CD4-positive, alpha-beta T cell treated with Interleukin-12 subunit alpha and Interleukin-12 subunit beta, for 1 hour (primary cell): ENCODE measurements at places on chromosomes 11 and 22.

DNA sequence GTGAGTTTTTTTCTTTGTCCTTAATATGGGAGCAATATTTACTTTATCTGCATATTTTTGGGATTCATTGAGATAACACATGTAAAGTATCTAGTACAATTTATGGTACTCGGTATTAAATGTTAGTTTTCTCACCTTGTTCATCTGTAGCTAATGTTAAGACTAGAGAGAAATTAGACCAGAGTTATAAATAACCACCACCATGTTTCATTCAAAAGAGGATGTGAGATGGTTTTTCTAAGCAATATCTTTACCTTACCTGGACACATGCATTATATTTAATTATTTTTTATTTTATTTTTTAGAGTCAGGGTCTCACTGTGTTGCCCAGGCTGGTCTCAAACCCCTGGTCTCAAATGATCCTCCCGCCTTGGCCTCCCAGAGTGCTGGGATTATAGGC, 18.4 kb downstream of the ARHGAP42 start:
- no peak for DNase-seq

- no peak for DNase-seq
These were observed 5.2 kb upstream of the ADORA2A start for GRCh38 chr22:24422102-24422665.

- no peak for DNase-seq
These were observed 288.3 kb downstream of the TENM4 start for GRCh38 chr11:79152511-79152910.

DNA sequence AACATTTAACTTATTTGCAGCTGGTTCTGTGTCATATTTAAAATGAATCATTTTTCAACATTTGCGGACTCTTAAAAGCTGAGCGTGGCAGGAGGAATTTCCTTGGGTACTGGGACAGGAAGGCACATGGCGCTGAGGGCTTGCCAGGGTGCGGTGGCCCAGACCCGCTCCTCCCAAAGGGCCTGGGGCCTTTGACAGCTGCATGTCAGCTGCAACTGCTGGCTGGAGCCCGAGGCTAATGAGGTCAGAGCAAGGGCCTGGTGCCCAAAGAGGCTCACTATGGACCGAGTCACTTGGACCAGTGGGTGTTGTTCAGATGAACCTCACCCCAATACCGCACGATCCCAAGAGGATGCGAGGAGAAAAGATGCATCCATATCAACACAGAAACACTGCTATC, 326.9 kb downstream of the CTTN start:
- no peak for DNase-seq

GRCh38 chr11:121841487-121842191, 274.4 kb downstream of the BLID start:
- DNase-seq = no peak
